ENCODE measurements at places on chromosomes 7 and 10.
A peak's percentile ranks its signal among the peaks of the same experiment; 100 is the strongest.

GRCh38 chr10:71274901-71275796 is 43.9 kb upstream of the SLC29A3 start:
- DNase-seq, result no peak

- DNase-seq, result no peak
These were observed 12.6 kb upstream of the WAC start for GRCh38 chr10:28520346-28520745.

GRCh38 chr7:133053321-133053891 is 28.5 kb downstream of the CHCHD3 start:
- DNase-seq, result no peak

DNA sequence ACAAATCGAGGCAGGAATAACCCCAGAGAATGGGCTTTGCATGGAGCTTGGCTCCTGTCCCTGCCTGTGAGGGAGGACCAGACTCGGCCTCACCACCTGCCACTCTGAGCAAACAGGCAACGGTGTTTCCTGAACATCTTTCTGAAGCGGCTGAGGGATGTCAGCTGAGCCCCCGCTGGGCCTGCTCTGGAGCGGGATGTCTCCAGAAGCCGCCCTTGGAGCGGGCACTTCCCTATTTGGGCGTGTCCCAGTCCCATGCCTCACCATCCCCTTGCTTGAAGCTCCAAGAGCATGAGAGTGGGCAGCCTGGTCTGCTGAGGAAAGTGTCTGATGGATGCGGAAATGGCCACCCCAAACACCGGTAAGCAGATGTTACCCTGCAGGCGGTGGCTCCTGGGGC is 10.2 kb downstream of the ALKBH4 start:
- no peak for DNase-seq

- no peak for DNase-seq
These were observed 1211.2 kb upstream of the SORCS1 start for GRCh38 chr10:108375691-108376090.

GRCh38 chr10:113928830-113929229 is 74.4 kb downstream of the NHLRC2 start:
- no peak for DNase-seq

- peak; percentile 10 for DNase-seq
These were observed 240.6 kb upstream of the SEMA3C start for GRCh38 chr7:81159402-81159801.

GRCh38 chr10:113735913-113736312 is 15.6 kb upstream of the PLEKHS1 start:
- peak; percentile 27 for DNase-seq

GRCh38 chr7:103905997-103906396 is 83.5 kb downstream of the RELN start:
- no peak for DNase-seq

- no peak for DNase-seq
These were observed 474.1 kb upstream of the AKR1E2 start for GRCh38 chr10:4351723-4352413.

- no peak for DNase-seq
These were observed 114.2 kb downstream of the TES start for GRCh38 chr7:116324582-116324981.

DNA sequence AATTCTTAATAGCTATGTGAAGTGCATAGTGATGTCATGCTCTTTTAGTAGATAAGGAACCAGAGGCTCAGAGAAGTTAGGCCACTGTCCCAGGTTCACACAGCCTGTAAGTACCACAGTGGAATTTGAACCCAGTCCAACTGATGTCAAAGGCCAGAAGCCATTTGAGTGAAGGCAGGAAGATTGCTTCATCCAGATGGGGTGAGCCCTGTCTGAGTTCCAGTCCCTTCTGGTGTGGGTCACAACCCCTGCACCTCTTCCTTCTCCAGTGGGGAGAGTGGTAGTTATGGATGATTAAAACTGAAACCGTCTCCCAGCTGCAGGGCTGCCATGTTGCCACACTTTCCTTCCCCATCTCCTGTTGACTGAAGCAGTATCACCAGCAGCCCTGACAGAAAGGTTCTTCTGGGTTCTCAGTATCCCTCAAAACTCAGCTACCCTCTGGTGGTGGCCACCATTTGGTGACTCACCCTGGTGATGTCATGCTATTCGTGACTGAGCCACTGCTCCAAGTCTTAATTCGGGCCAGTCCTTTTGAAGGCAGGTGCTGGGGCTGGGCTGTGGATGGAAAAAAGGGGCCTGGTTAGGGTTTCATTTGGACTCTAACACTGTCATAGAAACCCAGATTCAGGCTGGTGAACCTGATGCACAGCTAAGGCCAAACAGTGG is 1.5 kb upstream of the C10orf95 start:
- peak; percentile 84 for DNase-seq

GRCh38 chr10:89869180-89869579 is 167.8 kb downstream of the KIF20B start:
- no peak for DNase-seq

DNA sequence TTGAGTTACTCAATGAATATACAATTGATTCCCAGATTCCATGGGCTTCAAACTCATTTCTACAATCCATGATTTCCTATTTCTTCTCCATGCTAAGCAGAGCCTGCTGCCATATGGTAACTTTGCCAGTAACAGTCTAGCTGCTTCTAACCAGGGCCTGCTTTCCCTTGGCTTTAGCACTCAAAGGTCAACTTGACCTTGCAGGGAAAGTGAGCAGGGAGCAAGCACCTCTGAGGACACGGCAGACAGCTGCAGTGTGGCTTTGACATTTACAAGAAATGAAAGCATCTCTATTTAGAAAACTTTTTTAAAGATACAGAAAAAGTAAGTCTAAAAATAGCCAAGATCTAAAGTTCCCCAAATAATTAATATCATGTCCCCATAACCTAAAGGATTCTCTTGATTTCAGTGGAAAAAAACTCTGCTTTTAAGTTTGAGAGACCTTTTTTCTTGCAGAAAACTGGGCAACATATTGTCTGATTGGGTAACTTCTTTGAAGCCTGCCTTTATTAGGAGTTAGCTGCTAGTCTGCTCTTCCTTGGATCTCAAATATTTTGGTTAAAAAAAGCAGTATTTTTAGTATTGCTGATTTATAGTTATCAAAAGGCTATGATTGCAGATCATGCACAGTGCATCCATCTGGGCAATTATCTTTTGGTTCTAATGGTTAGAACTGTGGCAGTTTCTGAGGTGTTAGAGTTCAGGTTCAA is 257.9 kb downstream of the AHR start:
- DNase-seq, result no peak

GRCh38 chr7:104150470-104150869 is 57.3 kb downstream of the ORC5 start:
- no peak for DNase-seq

- DNase-seq, result peak; percentile 86
These were observed 18.0 kb upstream of the VCL start for GRCh38 chr10:73979809-73980433.

- no peak for DNase-seq
These were observed 14.3 kb downstream of the CALML3 start for GRCh38 chr10:5538892-5539651.

GRCh38 chr7:70456719-70457118 is 675.2 kb upstream of the GALNT17 start:
- no peak for DNase-seq

GRCh38 chr10:116112232-116113231 is 160.5 kb downstream of the GFRA1 start:
- DNase-seq, result no peak

GRCh38 chr7:128163473-128163872 is 77.6 kb upstream of the LEP start:
- DNase-seq, result no peak

- peak; percentile 20 for DNase-seq
These were observed 22.8 kb downstream of the VPS26A start for GRCh38 chr10:69146759-69147158.

DNA sequence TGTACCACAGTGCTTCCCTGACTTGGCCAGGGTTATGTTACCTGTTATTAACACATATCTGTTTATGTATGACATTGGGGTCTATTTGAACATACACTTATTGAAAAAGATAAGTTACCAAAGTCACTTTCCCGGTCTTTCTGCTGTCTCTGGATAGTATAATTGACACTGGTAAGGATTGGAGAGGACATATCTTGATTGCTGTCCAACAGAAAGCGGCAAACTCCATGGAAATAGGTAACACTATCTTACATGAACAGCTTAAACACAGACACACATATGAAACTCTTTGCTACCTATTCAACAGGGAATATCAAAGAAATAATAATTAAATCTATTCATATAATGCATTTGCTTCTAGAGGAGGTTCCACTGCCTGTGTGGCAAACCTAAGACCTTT is 282.5 kb upstream of the AOAH start:
- no peak for DNase-seq

GRCh38 chr10:108905821-108906220 is 1017.5 kb downstream of the XPNPEP1 start:
- DNase-seq, result no peak

GRCh38 chr7:137305901-137306621 is 37.5 kb downstream of the PTN start:
- no peak for DNase-seq
